ENCODE measurements at places on chromosomes 2 and 18. TPM values are rescaled to one million over a fixed set of nuclear protein-coding genes. Genes with fewer than 3 reads are reported as not detected.

Gene CYP1B1
- total RNA-seq: 12.3 TPM

Gene COX5B
- total RNA-seq: 254 TPM

Gene OSGEPL1
- total RNA-seq: 8.5 TPM

Gene PER2
- 30.5 TPM for total RNA-seq

Gene PRSS56
- not detected for total RNA-seq

Gene CABYR
- total RNA-seq: 6.7 TPM

Gene FIGN
- total RNA-seq: 8.0 TPM
